ENCODE measurements at places on chromosomes 12 and 14. TPM values are rescaled to one million over a fixed set of nuclear protein-coding genes. Genes with fewer than 3 reads are reported as not detected.

DNA sequence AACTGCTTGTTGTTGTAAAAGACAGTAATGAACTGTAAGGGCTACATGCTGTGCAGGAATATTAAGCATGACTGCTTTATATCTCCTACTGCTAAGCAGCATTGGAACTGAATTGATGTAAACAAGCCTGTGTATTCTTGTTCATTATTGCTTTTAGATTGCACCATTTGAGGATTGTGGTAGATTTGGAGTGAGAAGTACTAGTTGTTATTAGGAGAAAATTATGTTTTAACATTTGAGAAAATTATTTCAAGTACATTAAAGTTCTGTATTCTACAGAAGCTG, 212.7 kb downstream of the ERC1 start:
- no peak for DNase-seq

GRCh38 chr14:92660571-92660970, 87.9 kb downstream of the LGMN start:
- no peak for DNase-seq

DNA sequence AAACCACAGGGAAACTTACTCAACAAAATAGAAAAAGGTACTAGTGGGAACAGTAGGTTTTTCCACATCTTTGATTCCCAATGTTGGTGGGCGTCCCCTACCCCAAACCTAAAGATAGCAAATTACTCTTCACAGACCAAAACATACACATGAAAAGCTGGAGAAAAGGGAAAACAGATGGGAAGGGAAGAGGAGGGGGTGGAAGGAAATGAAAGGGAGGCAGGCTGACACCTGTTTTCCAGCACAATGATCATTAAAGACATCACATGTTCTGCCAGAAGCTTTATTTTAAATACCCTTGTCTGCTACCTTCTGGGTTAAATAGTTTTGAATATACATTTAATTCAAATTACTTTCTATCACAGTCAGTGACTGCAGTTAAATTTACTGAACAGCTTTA, 1617.9 kb upstream of the SEL1L start:
- no peak for DNase-seq

Gene CD69
- polyA plus RNA-seq = 0.76 TPM

DNA sequence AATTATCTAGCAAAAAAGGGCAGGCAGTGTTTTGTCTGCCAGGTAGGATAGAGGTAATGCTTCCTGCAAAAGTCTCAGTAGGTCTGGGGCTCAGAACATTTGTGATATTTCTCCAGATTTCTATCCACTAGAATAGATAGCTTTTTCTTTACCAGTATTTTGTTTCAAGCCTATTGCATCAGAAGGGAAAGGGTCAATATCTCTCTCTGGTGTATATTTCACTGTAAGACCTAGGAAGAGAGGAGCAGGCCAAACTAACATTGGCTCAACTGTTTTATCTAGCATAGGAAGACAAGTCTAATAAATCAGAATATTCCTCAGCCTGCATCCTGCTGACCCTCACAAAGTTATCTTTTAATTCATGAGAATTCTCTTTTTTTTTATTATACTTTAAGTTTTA, 106.7 kb upstream of the DAAM1 start:
- no peak for DNase-seq

DNA sequence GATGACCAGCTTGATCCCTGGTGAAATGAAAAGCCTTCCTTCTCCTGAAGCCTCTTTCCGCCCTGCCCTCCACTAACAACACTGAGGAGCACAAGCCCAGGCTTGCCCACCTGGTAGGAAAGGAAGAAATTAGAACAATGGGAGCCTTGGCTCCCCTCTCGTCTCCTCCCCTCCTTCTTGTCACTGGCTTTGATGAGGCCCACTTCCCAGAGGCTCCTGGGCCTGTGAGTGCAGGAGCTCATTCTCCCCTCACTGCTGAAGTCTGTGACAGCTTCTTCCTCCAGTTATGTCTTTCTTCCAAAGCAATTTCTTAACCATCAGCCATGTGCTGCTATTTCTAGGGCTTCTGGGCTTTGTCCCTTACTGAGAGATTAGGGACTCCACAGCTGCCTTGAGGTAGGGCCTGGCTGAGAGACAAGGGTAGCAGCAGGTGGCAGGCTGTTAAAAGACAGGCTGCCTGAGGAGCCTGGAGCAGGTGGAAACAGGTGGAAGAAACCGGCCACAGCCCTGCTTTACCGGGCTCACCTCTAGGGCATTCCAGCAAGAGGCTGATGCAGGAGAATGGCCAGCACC, 53.6 kb upstream of the SRSF5 start:
- no peak for DNase-seq

DNA sequence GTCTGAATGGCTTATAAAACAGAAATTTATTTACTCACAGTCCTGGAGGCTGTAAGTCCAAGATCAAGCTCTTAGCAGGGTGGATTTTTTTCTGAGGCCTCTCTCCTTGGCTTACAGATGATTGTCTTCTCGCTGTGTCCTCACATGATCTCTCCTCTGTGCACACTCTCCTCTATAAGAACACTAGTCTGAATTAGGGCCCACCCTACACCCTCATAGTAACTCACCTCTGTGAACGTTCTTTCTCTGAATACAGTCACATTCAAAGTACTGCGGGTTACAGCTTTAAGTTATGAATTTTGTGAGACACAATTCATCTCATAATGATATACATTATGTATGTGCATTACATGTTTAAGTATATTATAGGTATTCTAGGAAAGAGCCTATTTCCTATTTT, 135.7 kb upstream of the ATXN7L3B start:
- DNase-seq = no peak

Gene GLT1D1
- 1.8 TPM for polyA plus RNA-seq

Gene ST8SIA1
- polyA plus RNA-seq = 8.3 TPM

DNA sequence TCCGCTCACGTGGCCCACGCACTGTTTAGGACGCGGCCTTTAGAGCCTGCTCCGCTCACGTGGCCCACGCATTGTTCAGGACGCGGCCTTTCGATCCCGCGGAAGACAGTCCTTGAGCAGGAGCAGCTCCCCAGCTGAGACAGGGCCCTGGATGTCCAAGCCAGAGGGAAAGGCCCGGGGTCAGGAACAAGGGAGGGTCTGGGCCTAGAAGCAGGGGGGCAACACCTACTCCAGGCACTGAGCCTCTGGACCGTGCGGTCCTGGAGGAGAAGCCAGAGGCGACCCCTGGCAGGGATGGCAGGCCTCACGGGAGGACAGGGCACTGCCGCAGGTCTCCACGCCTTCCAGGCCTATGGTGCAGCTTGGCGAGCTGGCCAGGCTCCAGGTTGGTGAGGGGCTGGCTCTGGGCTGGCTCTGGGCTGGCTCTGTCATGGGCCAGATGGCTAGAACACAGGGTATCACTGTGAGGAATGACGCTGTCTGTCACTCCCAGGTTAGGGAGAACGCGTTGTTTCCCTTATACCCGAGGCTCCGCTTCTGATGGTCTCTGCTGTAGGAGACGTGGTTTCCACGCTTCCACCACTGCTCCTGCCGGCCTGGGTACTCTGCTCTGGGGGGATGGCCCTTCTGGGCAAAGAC, 341.7 kb downstream of the TMEM121 start:
- DNase-seq = no peak

DNA sequence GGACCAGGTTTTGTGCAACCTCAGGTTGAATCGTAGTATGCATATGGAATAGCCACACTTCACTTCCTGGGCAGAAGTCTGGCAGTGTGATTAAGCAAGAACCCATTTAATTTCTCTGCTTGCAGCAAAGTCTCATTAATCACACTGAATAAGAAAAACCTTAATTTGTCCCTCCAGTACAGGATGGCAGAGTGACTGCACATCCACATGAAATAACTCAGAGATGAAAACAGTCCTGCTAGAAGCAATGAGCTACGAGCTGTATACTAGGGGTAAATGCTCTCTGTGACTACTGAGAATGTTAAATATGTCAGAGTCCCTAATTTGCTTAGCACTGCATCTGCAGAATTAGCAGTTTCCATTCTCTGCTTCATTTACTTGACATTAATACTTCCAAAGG, 88.9 kb downstream of the ACSS3 start:
- no peak for DNase-seq

DNA sequence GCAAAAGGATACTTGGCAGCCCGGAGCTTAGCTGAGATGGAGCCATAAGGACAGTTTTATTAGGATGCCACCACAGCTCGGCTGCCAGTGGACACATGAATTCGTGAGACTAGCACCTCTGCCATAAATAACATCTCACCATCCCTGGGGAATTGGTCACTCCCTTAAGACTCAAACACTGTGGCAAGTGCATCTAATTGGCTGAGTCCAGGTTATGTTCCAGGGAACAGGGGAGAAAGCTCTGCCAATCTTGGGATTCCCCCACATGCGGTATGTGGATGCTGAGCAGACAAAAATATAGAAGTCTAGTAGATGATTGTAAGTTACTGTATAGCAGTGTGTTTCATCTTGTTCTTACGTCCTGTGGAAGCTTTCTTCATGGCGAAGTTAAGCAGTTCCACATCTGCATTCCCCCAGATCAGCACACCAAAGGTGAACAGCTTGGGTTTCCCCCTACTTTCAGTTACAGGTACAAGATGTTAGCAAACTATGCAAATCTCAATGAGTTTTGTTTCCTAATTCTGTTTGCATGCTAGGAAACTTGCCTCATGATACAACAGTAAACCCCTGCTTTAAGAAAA, 131.1 kb downstream of the ETV6 start:
- no peak for DNase-seq

GRCh38 chr12:74066476-74066875, 471.2 kb upstream of the ATXN7L3B start:
- DNase-seq = no peak

DNA sequence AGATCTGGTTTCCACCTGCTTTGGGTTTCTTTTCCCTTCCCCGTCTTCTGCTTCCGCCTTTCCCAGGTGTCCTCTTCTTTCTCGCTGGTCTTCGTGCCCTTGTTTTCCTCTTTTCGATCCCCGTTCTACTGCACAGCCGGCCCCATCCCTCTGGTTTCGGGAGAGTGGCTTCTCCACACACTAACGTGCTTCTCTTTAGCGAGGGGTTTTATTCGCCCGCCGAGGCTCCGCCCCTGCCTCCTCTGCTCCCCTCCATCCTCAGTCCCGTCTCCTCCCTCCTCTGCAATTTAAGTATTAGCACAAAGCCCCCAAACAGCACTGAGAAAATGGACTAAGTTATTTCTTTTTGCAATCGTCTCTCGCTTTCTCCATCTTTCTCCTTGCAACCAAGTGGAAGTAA, at the start of gene SLC7A8:
TSS of gene SLC7A8 (minus strand) at position 182 of the 400 bp plus-strand sequence. CDS start 746 bp downstream, outside the sequence.
- peak; percentile 62 for DNase-seq

DNA sequence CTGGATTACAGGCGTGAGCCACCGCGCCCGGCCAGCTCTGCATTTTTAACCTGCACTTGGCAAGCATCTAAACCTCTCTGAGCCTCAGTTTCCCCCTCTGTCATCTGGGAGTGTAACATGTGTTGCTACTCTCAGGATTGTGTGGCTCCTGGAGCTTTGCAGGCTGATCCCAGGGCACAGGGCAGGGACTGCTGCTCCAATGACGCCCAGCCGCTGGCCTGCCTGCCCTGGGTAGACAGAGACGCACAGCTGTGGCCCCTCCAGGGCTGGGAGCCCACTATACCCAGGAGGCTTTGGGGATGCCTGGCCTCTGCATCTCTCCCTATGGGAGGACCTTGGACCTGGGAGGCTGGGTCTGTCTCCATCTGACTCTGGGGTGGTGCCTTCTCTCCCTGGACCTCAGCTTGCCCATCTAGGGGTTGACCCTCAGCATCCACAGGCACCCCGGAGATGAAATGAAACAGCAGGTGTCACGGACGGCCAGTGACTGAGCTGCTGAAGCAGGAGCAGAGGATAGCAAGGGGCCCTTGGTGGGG, 13.7 kb downstream of the ARL6IP4 start:
- DNase-seq = no peak

- no peak for DNase-seq
Observed at GRCh38 chr14:38547961-38548490, 292.1 kb upstream of the CLEC14A start.

GRCh38 chr12:57462251-57462911, 2.8 kb downstream of the GLI1 start:
- peak; percentile 88 for DNase-seq

Gene TEX22
- polyA plus RNA-seq = 0.38 TPM
